Heart right ventricle (tissue), 16 donors: ENCODE measurements at places on chromosomes 12 and 14. TPM values are rescaled to one million over a fixed set of nuclear protein-coding genes. Genes with fewer than 3 reads are reported as not detected.

DNA sequence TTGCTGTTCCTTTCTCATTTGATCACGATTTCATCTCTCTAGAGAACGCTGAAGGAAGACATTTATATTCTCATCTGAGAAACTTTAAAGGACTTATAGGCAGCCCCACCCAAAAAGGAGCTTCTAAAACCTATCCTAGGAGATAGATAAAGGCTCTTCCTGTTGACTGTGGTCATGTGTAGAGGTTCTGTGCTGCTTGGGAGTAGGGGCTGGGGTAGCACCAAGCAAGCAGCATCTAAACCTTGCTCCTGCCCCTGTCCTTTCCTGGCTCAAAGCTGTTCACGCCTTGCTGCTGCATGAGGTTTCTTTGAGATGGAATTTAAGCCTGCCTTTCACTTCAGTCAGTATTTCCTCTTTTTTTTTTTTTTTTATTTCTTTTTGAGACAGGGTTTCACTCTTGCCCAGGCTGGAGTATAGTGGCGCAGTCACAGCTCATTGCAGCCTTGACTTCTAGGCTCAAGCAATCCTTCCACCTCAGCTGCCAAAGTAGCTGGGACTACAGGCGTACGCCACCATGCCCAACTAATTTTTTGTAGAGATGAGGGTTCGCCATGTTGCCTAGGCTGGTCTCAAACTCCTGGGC lies 41.4 kb downstream of the RAB35 start:
- DNase-seq = no peak

DNA sequence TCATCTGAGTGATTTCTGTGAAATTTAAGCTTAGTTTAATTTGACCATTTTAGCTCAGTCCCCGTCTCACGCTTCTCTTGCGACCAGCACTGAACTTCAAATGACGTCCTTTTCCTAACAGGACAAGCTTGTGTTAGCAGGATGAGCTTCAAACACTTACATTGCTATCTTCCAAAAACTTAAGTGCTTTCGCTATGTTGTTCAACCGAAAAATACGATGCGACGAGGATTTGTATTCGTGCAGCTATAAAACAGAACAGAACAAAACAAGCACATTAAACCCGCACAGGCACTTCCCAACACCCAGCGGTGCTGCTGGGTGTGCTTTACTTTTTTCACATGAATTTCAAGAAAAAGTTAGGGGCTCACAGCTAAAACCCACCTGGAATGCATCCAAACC lies 64.2 kb upstream of the DICER1 start:
- DNase-seq = no peak

- no peak for DNase-seq
Measured at GRCh38 chr14:54502602-54503001, 7.1 kb upstream of the CGRRF1 start.

DNA sequence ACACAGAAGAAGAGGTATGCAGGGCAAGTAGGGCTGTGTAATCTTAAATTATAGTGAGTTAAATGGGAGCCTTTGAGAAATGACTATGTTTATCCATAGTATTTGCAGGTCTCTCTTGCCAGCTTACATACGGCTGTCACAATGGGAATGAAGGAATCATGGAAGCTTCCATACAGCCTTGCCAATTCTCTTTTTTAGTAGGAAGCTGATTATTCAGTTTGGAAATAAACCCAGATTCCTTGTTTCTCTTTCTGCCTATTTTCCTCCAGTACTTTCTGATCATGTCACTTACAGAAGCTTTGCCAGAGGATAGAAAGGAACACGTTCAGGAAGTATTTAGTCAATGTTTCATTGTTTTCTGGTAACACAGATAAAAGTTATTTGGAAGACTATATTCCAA lies 217.4 kb upstream of the DIO2 start:
- DNase-seq = no peak

- no peak for DNase-seq
Measured at GRCh38 chr12:39380090-39380489, 62.8 kb downstream of the KIF21A start.

DNA sequence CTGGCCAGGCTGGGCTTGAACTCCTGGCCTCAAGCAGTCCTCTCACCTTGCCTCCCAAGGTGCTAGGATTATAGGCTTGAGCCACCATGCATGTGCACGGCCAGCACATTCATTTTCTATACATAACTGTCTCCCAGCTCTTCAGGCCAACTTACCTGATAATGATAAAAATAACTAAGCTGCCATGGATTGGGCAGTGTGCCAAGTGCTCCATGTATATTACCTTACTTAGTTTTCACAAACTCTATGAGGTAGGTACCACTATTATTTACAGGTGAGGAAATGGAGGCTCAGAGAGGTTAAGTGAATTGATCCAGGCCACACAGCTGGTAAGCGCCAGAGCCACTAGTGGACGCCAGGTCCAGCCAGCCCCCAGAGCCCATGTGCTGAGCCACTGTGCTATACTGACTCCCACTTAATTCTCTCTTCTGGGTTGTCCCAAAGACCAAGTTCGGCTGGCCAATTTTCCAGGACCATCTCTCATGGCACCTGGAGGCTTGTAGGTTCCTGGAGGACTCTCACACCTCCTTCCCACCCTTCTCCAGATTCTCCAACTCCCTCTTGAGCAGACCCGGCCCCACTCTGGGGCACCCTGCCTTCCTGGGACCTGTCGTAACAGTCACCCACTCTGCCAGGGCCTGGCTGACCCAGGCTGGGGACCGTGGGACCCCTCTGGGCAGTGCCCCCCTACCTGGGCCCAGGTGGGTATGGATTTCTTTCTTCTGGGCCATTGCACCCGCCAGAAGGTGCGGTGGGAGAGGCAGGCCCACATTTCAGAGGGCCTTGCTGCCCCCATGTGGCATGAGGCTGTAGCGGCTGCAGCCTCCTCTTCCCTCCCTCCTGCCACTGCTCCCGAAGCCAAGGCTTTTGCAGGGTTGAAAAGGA lies 30.2 kb upstream of the CIPC start:
- peak; percentile 63 for DNase-seq

DNA sequence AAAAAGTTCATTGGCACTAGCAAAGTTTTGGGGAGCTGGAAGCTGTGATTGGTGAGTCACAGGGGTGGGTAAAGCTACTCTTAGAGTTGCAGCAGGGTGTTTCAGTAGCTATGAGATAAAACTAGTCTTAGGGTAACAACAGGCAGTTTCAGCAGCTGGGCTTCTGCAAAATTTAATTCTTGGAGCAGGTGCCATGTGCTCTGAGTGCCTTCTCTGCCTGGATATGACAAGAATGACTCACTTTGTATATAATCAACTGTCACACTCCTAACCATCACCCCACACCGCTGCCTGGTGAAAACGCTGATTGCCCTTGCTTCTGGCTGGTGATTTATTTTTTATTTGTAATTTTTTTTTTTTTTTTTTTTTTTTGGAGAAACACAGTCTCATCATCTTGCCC lies 10.5 kb upstream of the PLBD2 start:
- no peak for DNase-seq

GRCh38 chr12:1702713-1703112 lies 11.8 kb downstream of the ADIPOR2 start:
- no peak for DNase-seq

GRCh38 chr12:119182701-119183493 lies 4.2 kb downstream of the HSPB8 start:
- peak; percentile 41 for DNase-seq

- DNase-seq = no peak
Measured at GRCh38 chr12:69657376-69658137, 41.5 kb downstream of the BEST3 start.

GRCh38 chr14:93861836-93862235 lies 65.3 kb upstream of the FAM181A start:
- no peak for DNase-seq

DNA sequence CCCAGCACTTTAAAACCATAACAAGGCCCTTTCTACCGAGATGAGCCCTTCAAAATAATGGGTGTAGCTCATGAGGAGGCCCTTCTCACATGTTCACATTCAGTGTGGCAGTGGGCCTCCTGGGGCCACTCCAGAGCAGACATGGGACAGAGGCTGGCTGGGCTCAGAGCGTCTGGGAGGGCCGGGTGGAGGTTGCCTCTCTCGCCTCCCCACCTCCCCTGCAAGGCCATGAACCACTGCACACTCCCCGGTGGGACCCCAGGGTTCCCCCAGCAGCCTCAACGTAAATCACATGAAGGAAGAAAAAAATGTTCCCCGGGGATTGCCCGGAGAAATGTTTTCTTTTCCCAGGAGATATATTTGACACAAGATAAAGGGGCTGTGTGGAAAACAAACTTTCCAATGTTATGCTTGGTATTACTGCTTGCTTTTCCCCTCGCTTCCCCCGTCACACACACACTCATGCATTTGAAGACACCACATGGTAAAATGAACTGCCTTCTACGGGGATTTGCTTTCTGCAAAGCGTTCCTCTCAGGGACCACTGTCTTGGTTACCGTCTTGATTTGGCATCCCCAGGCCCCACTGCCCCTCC lies 190.7 kb upstream of the CCND2 start:
- no peak for DNase-seq

DNA sequence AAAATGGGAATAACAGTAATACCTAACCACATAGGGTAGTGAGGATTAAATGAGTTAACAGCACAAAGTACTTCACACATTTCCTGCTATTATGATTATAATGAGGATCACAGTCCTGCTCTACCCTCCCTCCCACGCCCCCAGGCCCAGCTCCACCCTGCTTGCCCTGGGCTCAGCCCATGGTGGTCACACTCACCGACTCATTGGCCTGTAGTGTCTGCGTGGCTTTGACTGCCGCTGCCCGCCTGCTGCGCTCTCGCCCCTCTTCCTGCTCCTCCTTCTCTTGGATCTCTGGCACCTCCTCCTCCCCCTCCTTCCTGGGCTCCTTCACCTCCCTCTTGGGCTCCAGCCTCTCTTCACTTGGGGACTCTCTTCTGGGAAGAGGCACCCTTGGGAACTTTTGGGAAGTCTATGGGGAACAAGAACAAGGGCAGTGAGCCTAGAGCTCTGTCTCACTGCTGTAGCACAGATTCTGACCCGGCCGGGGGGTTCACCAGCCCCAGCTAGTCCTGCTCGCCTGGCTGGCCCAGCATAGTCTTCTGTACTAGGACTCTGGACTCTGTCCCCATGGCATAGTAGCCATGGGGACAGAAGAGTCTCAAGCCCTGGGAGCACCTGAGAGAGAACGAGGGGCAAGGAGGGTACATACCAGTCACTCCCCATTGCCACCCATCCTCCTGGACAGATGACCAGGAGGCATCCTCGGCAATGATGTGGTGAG lies 7.1 kb upstream of the PNMA1 start:
- DNase-seq = no peak

DNA sequence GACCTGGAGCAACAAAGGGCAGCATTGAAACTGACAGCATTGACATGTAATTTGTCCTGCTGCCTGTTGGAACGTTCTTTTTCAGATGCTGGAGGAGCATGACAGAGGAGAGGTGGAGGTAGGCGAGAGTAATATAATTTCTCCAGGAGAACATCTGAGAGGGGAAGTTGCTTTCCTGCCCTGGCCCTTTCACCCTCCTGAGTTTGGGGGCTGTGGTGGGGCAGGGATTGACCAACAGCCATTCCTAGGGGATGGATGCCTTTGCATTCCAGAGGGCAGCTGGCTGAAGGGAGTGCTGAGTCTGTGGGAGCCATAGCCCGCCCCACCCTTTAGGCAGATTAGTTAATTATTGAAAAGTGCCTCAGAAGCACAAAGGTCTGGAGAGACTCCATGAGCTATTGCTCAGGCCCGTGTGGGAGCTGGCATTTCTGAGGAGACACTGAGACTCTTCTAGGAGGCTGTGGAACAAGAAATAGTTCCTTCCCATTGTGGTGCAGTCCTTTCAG lies 73.5 kb downstream of the ARF6 start:
- DNase-seq = no peak

DNA sequence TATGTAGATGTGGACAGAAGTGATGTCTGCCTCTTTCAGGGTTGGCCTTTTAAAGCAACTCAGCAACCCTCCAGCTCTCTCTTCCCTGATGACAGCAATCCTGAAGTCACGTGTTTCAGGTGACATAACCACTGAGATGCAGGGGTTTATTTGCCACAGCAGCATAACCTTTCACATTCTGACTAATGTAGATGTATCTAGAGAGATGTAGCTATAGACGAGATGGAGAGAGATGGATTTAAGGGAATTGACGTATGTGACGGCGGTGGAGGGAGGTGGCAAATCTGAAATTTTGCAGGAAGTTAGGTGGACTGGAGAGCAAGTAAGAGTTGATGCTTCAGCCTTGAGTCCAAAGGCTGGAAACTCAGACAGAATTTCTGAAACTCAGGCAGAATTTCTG lies 126.0 kb downstream of the ZFP36L1 start:
- no peak for DNase-seq

- no peak for DNase-seq
Measured at GRCh38 chr12:805022-805632, 52.7 kb downstream of the WNK1 start.

- DNase-seq = no peak
Measured at GRCh38 chr14:31877255-31877798, 199.8 kb upstream of the ARHGAP5 start.

GRCh38 chr12:202081-202731 lies 11.8 kb downstream of the SLC6A12 start:
- no peak for DNase-seq

GRCh38 chr14:105196265-105196960 lies 15.3 kb upstream of the NUDT14 start:
- peak; percentile 84 for DNase-seq

GRCh38 chr14:101761881-101762529 lies 496 bp downstream of the PPP2R5C start:
- peak; percentile 52 for DNase-seq

DNA sequence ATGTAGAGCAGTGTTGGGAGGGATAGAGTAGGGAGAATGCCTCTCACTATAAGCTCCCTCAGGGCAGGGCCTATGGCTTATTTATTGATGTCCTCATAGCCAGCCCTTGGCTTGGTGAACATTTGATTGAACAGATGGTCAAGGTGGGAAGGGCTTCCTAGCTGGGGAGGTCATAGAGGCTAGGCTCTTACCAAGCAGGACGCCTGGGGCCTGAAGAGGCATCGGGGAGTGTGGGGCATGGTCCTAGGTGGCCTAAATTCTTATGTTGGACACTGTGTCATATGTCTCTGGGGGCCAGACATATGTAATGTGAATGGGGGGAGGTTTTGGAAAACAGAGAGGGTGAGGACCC lies 17.9 kb upstream of the KRT86 start:
- DNase-seq = no peak

- DNase-seq = no peak
Measured at GRCh38 chr14:75522224-75522982, at the start of gene BATF. Gene BATF (plus strand): TSS chr14:75522469. CDS start chr14:75522683, 214 bp downstream.

The KLRC3 gene
- polyA plus RNA-seq = 0.07 TPM

The DACT1 gene
- polyA plus RNA-seq = 1.7 TPM

The PLEKHG7 gene
- 0.04 TPM for polyA plus RNA-seq

The PLCZ1 gene
- polyA plus RNA-seq = 0.88 TPM

The INHBC gene
- not detected for polyA plus RNA-seq

The KLRC1 gene
- 0.13 TPM for polyA plus RNA-seq

The GDF3 gene
- polyA plus RNA-seq = 0.36 TPM

The C1S gene
- 64.9 TPM for polyA plus RNA-seq

The ACSM4 gene
- not detected for polyA plus RNA-seq

The GPRC5A gene
- polyA plus RNA-seq = 0.75 TPM

The KLRB1 gene
- 0.16 TPM for polyA plus RNA-seq

The RTL1 gene
- not detected for polyA plus RNA-seq

The AMN gene
- 0.15 TPM for polyA plus RNA-seq

The MIP gene
- polyA plus RNA-seq = not detected

The PRPF40B gene
- 13.4 TPM for polyA plus RNA-seq
